ENCODE measurements at places on chromosomes 6 and 20.

DNA sequence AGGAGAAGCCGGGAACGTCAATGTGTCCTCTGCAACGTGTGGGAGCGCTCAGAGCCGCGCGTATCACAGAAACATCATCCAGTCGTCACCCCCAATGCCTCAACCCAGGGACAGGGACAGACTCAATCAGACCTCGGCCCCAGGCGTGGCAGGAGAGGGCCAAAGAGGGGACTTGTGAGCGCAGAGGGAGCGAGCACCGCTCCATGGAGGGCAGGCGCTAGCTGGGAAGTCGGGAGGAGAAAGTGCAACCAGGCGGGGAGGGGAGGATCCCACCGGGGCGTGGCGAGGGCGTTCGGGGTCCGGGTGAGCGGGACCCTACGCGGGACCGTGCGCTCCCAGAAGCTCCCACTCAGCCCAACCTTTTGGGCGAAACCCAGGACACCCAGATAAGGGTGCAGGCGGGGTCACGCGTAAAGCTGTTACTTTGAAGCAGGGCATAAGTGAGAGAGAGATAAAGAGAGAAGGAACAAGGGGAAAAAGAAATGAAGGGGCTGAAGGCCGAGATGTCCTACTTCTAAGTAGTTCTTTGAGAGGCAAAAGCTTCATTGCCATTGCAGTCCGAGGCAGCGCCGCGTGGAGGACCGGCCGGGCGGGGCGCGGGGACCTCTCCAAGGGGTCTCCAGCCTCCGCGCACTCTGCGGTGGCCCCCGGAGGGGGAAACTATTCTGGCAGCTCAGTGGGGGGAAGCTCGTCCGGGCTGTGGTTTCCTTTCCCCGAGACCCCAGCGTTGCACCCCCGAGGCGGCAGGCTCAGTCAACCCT lies 862 bp upstream of the SOBP start:
- no peak for DNase-seq

DNA sequence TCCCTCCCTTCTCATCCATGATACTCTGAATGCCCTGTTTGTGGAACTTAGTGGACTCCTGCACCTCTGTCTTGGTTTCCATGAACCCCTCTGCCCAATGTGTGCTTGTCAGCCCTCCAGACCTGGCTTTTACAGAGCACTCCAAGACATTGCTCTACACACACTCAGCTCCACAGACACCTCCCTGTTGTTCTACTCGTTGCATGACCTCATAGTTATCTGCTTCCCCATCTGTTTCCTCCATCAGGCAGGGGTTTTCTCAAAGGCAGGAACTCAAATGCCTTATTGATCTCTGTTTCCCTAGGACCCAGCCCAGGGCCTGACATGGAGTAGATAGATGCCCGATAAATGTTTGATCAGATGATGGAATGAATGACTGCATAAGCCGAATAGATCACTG lies 13.3 kb downstream of the PLCG1 start:
- no peak for DNase-seq

DNA sequence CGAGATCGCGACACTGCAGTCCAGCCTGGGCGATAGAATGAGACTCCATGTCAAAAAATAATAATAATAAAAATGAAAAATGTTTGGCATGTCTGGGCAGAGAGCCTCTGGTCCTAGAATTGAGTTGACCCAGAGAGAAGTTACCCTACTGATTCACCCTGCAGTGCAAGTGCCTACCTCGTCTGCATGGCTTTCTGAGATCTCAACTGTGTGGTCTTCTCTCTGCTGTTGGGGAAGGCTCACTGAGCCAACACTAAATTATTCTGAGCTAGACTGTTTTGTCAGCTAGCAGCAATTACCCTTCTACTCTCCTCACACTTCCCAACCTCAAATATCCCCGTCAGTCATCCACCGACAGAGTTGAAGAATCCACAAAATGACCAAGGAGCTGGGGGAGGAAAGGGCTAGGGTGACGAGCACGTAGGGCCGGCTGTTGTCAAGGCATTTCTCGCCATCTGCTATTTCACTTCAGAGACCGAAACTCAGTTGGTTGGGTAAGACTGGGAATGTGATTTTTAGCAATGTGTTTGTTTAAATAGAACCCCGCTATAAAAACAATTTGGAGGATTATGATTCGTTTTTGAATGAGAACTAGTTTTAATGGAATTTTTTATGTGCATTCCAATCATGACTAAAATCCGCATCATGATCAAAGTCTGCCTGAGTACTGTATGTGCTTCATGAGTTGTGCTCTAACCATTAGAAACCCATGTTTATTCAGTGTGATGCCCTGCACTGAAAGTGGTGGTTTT lies 9.4 kb downstream of the MAS1 start:
- no peak for DNase-seq

DNA sequence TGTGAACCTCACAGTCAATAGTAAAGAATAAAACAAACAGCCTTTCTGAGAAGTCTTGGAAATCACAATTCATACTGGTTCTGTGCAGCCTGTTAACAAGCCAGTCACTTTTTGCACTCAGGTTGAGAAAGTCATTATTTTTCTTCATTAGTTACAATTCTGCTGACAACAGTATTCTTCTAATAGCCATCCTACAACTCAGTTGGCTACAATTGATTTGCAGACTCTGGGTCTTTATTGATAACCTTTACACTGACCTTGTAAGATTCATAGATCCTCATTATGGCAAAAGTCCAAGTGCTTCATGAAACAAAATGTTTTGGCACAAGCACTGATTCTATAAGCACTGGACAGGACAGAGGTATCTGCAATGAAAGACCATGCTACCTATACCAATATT lies 34.9 kb upstream of the POPDC3 start:
- no peak for DNase-seq

GRCh38 chr6:167469672-167470071 lies 144.8 kb downstream of the TTLL2 start:
- no peak for DNase-seq

DNA sequence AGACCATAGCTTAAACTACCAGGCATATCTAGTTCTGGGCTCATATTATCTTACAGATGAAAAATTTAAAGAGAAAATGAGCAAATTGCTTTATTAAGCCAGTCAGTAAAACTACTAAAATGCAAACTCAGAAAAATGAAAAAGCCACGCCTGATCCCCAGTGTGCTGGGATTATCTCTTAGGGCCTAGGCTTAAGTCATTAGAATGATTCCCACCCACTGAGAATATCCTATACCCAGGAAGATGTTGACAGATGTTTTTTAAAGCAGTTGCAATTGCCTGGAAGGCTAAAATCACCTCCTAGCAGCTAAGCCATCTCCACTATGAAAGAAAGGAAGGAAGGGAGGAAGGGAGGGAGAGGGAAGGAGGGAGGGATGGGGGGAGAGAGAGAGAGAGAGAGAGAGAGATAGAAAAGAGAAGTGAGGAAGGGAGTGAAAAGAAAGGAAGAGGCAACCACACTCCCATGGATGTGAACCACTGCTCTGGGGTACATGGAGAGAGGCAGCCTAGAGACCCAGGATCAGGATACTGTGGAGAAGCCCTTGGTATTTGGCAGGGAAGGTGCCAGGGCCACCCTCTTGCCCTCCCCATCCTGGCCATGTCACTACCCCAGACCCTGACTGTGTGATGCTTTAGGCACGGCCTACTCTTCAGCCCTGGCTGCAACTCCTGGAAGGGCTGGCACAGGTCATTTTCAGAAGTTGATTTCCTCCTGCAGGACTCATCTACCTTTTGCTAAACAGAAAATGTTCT lies 21.9 kb downstream of the NEDD9 start:
- no peak for DNase-seq

- no peak for DNase-seq
Observed at GRCh38 chr6:139027620-139028182, 844 bp upstream of the ABRACL start.

- DNase-seq: no peak
Observed at GRCh38 chr20:49501917-49502316, 19.4 kb upstream of the KCNB1 start.

GRCh38 chr6:49145280-49145679 lies 317.8 kb downstream of the MMUT start:
- DNase-seq: no peak

DNA sequence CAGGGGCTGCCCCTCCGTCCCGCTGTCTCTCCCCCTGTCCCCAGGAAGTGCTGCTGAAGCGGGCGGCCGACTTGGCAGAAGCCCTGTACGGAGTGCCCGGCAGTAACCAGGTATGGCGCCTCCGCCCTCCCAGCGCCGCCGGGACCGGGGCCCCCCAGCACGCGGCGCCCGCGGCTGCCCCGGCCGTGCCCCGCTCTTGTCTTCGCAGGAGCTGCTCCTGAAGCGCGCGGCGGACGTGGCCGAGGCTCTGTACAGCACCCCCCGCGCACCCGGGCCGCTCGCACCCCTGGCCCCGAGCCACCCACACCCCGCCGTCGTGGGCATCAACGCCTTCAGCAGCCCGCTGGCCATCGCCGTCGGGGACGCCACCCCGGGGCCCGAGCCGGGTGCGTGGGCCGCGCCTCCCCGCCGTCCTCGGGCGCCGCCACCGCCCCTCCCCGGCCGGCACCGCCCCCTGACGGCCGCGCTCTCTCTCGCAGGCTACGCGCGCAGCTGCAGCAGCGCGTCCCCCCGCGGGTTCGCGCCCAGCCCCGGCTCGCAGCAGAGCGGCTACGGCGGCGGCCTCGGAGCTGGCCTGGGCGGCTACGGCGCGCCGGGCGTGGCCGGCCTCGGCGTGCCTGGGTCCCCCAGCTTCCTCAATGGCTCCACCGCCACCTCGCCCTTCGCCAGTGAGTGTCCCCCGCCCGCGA lies 48.4 kb downstream of the CPXM1 start:
- no peak for DNase-seq

- DNase-seq: no peak
Observed at GRCh38 chr6:42148058-42148457, 5.6 kb upstream of the C6orf132 start.

GRCh38 chr6:99790679-99791078 lies 184.0 kb downstream of the PRDM13 start:
- DNase-seq: no peak

DNA sequence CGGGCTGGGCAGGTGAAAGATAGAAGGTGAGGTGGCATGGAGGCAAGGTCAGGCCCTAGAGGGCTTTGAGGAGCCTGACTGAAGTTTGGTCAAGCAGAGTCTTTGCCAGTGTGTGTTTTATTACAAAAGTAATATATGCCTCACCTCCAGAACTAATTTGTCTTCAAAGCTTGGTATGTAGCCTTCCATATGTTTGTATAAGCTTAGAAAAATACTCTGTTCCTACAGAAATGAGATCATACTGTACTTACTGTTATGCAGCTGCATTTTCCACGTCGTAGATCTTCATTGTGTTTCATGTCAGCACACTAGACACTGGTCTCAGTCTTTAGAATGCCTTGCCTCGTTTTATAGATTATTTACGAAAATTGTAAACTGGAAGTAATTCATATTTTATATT lies 61.8 kb downstream of the ANKS1A start:
- no peak for DNase-seq

GRCh38 chr20:43914311-43915210 lies at the start of gene TOX2:
TSS of gene TOX2 (plus strand) at chr20:43914852. CDS start at chr20:43914892, 40 bp downstream.
- DNase-seq: no peak

DNA sequence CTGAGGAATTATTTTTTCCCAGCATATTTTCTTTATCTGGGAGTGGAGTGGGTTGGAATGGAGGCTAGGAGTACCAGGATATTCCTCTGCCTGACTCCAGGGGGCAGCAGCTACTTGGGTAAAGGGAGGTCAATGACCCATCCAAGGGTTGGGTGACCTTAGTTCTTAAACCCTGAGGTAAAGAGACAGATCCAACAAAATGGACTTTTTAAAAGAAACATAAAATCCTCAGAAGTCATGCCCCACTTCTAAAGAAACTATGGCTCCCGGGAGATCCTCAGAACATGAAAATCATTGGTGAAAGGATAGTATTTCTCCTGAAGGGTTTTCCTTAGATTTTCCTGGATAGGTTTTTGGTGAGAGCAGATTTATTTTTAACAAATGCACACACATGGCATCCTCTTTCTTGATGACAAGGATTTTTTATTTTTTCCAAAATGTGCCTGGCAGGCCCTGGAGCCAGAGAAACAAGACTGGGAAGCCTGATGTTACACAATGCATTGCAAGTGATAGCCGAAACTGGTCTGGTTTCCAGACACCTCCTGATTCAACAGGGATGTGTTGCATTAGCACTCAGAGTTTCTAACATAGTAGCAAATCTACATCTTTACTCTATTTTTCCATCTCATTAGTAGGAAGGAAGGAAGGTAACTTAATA lies 240.9 kb upstream of the BTBD3 start:
- no peak for DNase-seq

GRCh38 chr6:32085759-32086459 lies 23.2 kb downstream of the TNXB start:
- no peak for DNase-seq

DNA sequence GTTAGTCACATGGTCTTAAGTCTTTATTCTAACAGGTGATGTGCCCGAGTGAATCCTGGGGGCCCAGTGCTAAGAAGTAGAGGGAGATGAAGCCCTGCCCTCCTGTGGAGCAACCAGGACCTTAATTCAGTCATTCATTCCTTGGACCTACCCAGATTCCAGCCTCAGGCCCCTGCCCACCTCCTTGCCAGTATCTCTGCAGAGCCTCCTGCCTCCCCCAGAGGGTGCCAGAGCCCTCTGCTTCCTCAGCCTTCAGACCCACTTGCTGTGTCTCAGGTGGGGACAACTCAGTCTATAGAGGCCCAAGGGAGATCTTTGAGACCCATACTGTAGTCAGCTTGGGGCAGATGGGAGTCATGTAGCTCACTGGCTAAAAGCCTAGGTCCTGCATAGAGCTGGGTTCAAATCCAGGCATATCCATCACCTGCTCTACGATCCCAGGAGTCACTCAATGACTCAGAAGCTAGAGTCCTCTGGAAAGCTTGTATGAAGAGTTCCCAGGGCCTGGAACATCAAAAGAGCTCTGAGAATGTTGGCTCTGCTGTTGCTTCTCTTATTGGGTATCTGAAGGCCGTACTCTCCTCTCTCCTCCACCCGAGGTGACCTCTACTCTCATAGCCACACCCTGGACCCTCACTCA lies 3.9 kb upstream of the SIGLEC1 start:
- DNase-seq: no peak

- DNase-seq: no peak
Observed at GRCh38 chr6:148617530-148617929, 129.3 kb upstream of the UST start.

GRCh38 chr20:36118371-36118770 lies 36.2 kb upstream of the EPB41L1 start:
- DNase-seq: no peak

- DNase-seq: no peak
Observed at GRCh38 chr6:28311139-28311823, 24.7 kb downstream of the ZSCAN31 start.

DNA sequence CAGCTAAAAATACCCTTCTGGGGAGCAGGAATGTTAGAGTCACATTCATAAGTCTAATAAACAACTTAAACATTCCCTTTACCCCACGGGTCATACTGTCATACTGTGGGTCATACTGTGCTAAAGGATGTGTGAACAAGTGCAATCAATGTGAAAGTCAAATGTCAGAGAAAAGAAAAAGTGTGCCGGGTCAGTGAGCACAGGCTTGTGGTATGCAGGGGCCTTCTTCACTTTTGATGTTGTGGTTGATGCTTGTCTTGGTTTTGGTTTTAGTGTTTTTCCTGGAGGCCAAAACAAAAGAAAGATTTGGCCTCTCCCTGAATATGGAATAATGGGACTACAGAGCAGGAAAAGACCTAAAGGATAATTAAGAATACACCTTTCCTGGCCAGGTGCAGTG lies 267.9 kb upstream of the PLN start:
- DNase-seq: no peak

- DNase-seq: no peak
Observed at GRCh38 chr6:117676577-117677218, 1.4 kb downstream of the NUS1 start.

- DNase-seq: no peak
Observed at GRCh38 chr20:61815678-61816077, 250.0 kb downstream of the TAF4 start.

Data from omental fat pad (tissue), 4 donors.